ENCODE measurements at places on chromosomes 2 and 18.

DNA sequence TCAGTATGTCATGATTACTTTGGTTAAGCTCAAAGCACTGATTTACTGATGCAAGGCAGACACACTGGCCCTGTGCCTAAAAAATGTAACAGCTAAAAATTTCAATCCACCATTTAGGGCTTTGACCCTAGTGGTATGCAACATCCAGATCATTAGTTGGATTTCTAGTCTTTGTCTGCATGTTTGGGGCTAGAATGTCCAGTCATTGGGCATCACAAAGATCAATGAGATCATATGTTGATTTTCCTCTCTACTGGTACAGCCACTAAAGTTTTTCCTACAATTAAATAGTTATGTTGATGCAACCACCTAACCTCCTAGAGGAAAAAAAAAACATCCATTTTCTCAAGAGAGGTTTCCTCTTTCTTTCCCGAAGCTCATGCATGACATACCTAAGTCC, 53.4 kb upstream of the REV1 start:
- no peak for DNase-seq

GRCh38 chr2:3523551-3524041, 4.3 kb upstream of the ADI1 start:
- DNase-seq: no peak

GRCh38 chr18:55289048-55289447, 298.9 kb downstream of the TCF4 start:
- no peak for DNase-seq

DNA sequence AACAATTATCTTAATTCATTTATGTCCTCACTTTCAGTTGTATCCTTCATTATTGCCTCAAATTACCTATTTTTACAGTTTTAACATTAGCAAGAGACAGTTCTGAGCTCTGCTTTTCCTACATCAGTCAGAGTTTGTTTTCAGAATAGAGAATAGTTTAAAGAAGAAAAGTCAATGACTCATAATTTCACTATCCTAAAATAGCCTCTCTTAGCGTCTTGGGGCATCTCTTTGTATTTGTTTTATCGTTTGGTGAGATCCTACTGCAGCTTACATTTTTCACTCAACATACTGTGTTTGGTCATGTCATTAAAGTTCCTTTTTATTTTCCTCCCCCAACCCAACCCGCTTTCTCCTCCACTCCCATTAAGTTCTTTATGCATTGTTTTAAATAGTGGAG, 3.8 kb downstream of the SEC11C start:
- peak; percentile 72 for DNase-seq

DNA sequence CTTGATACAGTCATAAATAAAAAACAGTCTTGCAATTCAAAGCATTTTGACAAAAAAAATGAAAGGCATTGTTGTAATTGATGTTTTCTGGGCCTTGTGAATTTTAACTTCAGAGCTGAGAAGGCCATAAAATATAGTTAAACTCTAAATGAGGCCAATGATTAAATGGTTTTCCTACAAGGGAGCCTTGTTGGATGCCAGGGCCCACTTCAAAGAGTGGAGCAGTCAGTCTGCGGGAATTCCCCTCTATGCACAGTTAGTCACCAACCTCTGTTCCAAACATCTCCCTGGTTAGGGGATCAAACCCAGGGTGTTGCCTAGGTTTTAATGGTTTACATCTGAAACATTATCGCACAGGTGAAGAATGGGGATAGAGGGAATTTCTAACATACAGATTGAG, 143.4 kb downstream of the NCKAP5 start:
- DNase-seq: peak; percentile 62

DNA sequence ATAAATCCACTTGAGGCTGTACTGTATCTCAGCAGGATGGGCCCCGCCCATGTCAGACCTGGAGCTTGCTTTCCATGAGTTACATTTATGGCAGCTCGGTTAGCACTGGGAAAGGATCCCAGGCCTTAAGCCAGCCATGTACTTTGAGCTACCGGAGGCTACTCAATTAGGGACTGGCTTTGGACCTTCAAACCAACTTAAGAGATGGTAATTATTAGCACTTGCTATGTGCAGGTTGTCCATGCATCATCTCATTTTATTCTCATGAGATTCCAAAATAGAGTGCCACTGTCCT, 64.4 kb downstream of the ACTR2 start:
- no peak for DNase-seq

DNA sequence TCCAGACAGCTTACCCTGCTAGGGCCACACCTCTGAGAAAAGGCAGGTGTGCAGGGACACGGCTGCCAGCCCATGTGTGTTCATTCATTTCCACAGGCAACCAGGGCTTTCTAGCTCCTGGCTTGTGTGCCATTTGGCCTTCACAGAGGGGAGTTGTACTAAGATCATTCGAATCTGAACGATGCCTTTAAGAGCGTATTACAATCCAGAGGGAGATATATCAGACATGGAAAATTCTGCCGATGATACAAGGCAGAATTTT, 64.2 kb upstream of the OTOF start:
- DNase-seq: no peak

GRCh38 chr2:148530350-148530749, 114.2 kb upstream of the EPC2 start:
- no peak for DNase-seq

GRCh38 chr2:48092846-48093803, 186.8 kb upstream of the FBXO11 start:
- no peak for DNase-seq

- no peak for DNase-seq
Observed at GRCh38 chr18:55110436-55110835, 151.2 kb upstream of the CCDC68 start.

GRCh38 chr2:223221139-223221835, 169.3 kb downstream of the KCNE4 start:
- no peak for DNase-seq

DNA sequence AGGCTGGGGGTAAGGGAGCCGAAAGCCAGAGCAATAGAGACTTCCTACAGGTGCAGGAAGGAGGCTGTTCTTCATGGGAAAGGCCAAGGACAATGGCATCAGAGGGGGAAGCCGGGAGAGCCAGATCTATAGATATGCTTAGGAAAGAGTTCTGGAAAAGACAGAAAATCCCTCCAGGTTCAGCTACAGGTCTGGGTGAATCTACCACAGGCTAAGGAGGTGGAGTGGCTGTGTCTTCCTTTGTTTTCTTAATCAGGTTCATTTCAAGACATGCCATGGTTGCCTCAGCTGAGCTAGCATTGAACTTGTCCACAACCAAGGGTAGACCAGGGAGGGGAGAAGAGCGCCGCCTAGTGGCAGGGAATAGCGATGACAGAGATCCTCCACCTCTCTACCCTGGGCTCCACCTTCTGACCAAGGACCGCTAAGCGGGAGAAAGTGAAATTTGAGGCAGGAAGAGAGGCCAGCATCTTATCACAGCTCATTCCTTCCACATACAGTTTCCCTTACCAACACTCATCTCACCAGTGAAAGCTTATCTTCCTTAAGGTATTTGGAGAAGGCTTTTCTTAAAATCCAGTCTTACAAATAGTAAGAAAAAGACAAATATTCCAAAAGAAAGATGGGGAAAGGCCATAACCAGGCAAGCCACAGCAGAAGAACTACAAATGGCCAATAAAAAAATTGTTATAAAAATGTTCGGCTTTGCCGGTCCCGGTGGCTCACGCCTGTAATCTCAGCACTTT, 74.2 kb downstream of the VIT start:
- no peak for DNase-seq

GRCh38 chr18:49487711-49488310, 777 bp upstream of the C18orf32 start:
- no peak for DNase-seq

DNA sequence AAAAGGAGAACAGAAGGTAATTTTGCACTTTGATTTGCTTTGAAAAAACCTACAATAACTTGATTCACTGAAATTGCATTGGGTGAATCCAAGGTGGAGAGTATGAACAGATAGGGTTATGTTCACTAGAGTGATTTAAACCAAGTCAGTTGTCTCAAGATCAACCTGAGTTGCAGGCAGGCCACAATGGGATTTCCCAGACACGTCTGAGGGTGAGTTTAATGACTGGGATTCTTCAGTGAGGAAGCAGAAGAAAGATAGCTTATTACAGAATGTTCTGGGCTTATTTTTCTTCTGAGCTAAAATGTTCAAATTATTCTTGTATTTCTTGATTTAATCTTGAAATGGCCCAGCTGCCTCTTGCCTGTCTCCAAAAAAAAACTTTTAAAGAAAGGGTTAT, 20.1 kb downstream of the COL4A4 start:
- DNase-seq: no peak

DNA sequence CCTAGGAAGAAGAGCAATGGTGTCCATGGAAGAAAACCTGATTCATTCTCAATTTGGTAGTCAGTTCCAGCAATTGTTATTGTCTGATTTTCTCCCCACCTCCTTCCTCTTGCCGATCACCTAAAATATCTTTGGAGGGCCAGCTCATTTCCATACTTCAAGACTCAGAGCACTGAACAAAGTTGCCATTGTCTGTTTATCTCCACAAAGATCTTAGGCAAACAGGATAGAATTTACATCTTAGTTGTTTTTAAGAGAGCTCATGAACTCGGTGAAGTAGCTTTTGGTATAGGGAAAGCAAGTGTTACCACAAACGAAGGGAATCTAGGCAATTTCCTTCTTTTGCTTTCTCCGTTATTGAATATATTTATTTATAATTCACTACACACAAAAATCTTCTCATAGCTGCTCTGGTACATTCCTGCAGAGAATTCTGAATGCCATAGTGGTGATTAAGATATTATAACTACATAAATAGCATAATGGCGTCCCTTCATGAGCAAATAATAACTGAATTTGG, 41.5 kb upstream of the CHST9 start:
- peak; percentile 79 for DNase-seq

DNA sequence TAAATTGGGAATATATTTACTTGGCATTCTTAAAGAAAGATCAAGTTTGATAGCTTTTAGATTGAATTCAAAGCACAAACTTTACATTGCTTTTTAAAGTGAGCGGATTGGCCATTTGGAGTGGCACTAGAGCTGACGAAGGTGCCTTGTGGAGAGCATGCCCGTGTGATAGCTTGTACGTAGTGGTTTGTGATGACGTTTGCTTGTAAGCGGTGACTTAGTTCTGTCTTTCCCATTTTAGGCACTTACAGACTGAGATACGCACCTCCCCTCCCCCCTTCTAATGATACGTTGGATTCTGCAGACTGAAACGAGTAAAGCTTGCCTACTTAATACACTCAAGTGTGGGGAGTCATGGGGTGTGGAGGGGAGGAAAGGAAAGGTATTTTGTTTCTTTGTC, 53.4 kb downstream of the ZCCHC2 start:
- DNase-seq: no peak

- DNase-seq: no peak
Observed at GRCh38 chr2:96374211-96374951, 38.8 kb downstream of the NCAPH start.

DNA sequence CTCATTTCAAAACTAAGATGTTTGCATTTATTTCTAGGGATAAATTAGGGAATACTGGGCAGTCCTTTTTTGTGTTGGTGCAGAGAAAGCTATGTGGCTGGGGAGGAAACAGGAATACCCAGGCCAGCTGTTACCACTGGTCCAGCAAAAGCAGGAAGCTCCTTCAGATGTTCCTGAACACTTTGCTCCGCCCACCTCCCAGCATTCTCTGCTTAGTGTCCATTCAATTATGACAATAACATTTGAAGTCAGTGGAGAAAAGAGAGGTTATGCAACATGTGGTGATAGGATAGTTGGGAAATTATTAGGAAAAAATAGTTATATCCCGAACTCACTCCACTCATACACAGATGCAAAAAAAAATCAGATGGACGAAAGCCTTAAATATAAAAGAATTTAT, 22.1 kb upstream of the ARPC2 start:
- no peak for DNase-seq

- DNase-seq: no peak
Observed at GRCh38 chr2:148875387-148876051, 492 bp downstream of the KIF5C start.

DNA sequence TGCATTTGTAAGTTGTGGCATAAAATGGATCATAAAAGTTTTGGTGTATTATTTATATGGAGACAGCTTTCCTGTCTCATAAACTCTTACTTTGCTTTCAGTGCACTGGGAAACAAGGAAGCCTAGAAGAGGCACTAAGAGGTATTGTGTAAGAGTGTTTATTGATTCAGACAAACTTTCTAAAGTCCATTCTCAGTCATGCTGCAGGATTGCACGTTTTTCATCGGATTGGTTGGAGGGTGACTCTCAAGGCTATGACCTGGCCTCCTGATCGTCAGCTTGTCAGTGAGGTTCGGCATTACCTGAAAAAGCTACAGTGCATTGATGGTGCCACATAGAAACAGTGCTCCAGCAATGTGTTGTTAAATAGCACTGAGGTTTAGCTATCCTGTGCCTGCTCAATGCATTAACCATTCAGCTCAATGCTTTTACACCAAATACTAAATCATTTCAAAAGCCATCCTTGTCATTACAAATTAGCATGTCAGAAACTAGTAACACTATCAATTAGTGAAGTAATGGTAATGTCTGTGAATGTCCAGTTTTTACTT, 545.5 kb downstream of the CBLN2 start:
- DNase-seq: no peak

- no peak for DNase-seq
Observed at GRCh38 chr2:67792681-67793091, 270.1 kb downstream of the C1D start.

- DNase-seq: no peak
Observed at GRCh38 chr2:148590612-148591011, 53.9 kb upstream of the EPC2 start.

DNA sequence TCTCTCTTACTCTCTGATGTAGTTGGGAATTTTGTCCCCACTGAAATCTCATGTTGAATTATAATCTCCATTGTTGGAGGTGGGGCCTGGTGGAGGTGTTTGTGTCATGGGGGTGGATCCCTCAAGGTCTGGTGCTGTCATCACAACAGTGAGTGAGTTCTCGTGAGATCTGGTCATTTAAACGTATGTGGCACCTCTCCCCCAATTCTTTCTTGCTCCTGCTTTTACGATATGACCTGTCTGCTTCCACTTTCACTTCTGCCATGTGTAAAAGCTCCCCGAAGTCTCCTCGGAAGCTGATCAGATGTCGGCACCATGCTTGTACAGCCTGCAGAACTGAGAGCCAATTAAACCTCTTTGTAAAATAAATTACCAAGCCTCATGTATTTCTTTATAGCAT, 337.8 kb upstream of the CDH2 start:
- DNase-seq: no peak

All from foreskin melanocyte (primary cell).